ENCODE measurements at places on chromosomes 13 and 19.

DNA sequence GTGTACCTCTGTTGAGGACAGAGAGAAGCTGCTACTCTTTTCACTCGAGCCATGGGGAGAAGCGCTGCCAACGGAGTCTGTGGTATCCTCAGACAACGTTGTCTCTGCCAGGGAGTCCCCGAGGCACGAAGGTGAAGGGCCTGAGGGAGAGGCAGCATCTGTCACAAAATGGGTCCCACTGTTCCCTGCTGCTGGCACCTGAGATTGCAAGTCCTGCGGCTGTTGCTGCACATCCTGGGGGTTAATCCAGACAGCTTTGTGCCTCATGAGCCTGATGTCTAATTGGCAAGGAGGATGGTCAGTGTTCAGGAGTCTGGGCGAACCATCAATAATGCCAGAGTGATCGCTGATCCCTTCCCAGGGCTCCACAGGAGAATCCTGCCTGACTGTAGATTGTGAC, 15.0 kb downstream of the RUBCNL start:
- DNase-seq, result no peak

GRCh38 chr13:77745784-77746183, 48.3 kb downstream of the SLAIN1 start:
- DNase-seq, result no peak

DNA sequence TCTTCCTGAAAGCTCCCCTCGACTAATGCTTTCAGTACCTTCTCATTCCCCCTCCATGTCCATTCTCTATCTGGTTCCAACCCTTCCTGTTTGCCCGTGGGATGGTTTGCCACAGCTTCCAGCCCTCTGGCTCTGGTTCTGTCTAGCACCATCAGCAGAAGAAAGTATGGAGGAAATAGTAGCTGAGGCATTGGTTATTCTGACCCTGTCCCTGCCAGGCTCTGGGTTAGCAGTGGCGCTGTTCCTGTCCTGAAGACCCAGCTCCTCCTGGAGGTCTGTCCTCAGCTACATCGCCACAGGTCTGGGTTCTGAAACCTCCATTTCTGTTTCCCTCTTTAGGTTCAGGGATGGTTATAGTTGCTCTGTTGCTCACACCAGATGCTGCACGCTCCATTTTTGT, 604.6 kb upstream of the GPC6 start:
- no peak for DNase-seq

DNA sequence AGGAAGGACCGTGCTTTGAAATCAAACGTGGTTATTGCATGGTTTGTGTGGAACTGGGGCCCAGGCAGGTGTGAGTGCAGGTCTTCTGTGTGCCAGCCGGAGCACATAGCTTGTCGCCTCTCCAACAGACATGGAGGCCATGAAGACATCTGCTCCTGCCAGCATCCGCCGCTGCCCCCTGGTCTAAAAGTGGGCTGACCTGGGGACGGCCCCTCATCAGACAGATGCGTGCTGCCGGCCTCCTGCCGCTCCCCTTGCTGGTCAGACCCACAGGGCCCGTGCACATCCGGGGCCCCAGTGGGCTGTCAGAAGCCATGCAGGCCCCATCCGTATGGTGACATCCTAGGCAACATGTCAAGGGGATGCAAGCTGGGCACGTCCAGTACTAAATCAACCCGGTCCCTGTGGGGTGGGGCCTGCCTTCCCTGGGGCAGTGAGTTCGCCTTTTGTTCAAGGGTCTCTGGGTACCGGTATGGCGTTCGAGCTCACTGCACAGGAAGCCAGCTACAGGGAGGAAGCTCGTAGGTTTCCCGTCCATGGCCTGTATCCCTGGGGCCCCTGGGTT, 88.0 kb upstream of the MCF2L start:
- DNase-seq, result no peak

DNA sequence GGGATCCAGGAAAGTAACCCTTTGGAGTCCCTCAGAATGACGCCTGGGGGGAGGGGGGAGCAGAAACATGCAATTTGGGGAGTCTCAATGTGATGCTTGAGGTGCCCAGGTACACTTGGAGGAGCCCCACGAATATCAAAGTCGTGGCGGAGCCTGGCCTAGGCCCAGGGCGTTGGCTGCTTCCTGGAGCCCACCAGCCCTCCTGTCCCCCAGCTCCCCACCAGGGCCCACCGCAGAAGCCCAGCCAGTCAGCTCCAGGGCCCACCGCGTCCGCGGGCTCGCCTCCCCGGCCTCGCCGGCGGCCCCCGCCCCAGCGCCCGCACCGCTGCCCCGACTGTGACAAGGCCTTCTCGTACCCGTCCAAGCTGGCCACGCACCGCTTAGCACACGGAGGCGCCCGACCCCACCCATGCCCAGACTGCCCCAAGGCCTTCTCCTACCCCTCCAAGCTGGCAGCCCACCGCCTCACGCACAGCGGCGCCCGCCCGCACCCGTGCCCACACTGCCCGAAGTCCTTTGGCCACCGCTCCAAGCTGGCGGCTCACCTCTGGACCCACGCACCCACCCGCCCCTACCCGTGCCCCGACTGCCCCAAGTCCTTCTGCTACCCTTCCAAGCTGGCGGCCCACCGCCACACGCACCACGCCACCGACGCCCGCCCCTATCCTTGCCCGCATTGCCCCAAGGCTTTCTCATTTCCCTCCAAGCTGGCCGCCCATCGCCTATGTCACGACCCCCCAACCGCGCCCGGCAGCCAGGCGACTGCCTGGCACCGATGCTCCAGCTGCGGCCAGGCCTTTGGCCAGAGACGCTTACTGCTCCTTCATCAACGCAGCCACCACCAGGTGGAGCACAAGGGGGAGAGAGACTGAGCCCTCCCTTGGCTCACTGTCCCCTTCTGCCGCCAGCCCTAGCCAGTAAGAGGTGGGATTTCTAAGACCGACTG, 2.1 kb downstream of the ZNF575 start:
- DNase-seq, result peak; percentile 85

DNA sequence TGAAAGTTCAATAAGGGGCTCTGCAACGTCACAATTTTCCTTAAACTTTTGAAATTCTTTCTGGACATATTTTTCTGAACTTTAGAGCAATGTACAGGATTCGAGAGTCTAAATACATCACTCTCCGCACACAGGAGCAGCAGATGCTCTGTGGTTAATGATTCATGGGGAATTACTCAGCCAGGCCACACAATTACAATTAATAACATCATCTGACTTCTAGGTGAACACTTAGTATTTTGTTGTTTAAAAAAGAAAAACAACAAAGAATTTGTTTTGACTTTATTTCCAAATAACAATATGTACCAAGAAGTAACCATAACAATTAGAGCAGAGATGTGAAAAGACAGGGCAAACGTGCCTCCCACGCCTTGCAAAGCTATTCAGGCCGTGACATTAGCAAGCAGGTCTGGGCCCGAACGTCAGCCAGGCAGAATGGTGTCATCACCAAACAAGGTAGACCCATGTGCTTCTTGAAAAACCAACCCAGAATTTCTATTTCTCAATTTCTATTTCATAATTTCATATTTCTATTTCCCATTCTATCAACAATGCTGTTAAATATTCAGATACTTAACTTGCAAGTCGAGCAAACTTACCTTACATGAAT, 236.3 kb downstream of the COL4A1 start:
- no peak for DNase-seq

- DNase-seq, result peak; percentile 79
Measured at GRCh38 chr19:2627319-2627829, 75.1 kb downstream of the GNG7 start.

DNA sequence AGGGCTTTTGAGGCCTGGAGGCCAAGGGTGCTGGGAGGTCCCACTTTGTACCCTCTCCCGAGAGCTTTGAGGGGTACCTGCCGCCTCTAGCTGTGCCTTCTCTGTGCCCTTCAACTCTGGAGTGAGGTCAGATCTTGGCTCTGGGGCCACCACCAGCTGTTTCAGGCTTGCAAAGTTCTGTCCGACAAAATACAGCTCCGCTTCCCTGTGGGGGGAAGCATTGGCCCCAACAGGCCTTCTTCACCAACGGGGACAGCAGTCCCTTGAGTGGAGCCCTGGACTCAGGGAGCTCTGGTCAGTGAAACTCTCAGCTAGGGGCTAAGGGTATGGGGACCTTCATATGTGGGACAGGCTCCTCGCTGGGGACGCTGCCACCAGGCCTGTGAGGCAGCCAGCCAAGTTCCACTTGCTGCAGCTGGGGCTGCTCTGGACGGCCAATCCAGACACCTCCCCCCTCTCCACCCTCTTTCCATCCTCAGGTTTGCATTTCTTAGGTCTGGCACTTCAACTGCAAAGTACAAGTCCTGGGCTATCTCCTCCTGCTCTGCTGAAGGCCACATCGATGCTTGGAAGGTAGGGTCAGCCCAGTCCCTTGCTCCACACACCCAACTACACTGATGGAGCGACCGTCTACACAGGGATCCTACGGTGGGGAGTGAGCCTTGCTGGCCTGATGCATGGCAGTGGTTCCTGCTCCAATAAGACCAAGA, 46.8 kb downstream of the C13orf46 start:
- no peak for DNase-seq

DNA sequence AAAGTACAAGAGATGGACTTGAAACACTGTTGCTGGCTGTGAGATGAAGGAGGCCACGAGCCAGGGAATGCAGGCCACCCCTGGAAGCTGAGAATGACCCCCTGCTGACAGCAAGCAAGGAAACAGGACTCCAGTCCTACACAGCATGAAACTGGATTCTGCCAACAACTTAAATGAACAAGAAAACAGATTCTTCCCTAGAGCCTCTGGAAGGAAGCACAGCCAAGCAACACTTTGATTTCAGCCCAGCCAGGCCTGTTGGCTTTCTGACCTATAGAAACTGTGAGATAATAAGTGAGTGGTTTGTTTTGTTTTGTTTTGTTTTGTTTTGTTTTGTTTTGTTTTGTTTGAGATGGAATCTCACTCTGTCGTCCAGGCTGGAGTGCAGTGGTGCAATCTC, 105.3 kb upstream of the CACNA1A start:
- DNase-seq, result no peak

GRCh38 chr13:46908501-46908900, 11.6 kb upstream of the HTR2A start:
- no peak for DNase-seq

Data from Ammon's horn (tissue), 1 donor.